ENCODE measurements at places on chromosomes 1 and 21. TPM values are rescaled to one million over a fixed set of nuclear protein-coding genes. Genes with fewer than 3 reads are reported as not detected.

Gene MCL1
- total RNA-seq: 336 TPM

Gene ADAMTSL4
- total RNA-seq: 23.2 TPM

Gene TMEM82
- total RNA-seq: not detected

Gene AIRE
- not detected for total RNA-seq

Gene DNASE2B
- not detected for total RNA-seq

Gene SMG5
- 68.4 TPM for total RNA-seq

Gene LCE1B
- not detected for total RNA-seq

Gene AMIGO1
- 6.3 TPM for total RNA-seq

Gene KANK4
- 11.4 TPM for total RNA-seq

Gene RGSL1
- total RNA-seq: not detected

Gene TNNI3K
- total RNA-seq: not detected

Gene C4BPB
- total RNA-seq: 6.5 TPM

- no peak for DNase-seq
- peaks cover 68% of the 10 kb centered on the region for H3K27me3 ChIP-seq
- H3K27ac ChIP-seq: no peak overlapping the region
- H3K36me3 ChIP-seq: no peaks in the 10 kb centered on the region
Observed at GRCh38 chr21:40845441-40845995, 1.4 kb downstream of the DSCAM start.

GRCh38 chr21:41234569-41234968 is 66.6 kb downstream of the BACE2 start:
- H3K4me1 ChIP-seq: no peaks in the 10 kb centered on the region
- DNase-seq: no peak
- peaks cover 6% of the 10 kb centered on the region for H3K36me3 ChIP-seq
- H3K27me3 ChIP-seq: no peaks in the 10 kb centered on the region
- H3K27ac ChIP-seq: no peak overlapping the region
- H3K4me3 ChIP-seq: no peak overlapping the region

DNA sequence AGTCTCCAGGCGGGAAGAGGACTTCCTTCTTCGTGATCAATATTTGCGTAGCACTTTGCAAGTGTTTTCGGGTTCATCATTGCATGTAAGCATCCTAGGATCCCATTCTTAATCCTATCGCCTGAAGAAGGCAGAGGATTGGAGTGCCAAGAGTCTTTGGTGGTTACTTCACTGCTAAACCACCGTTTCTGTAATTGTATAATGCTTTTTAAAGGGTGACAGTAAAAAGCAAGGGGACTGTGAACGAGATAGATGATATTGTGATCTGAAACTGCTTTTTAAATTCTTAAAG is 345 bp upstream of the ALDH9A1 start:
- peak overlapping the region; percentile 48 for H3K4me3 ChIP-seq
- H3K27me3 ChIP-seq: no peaks in the 10 kb centered on the region

GRCh38 chr1:9871707-9872425 is 38.2 kb downstream of the CTNNBIP1 start:
- no peaks in the 10 kb centered on the region for H3K27me3 ChIP-seq
- no peak overlapping the region for H3K27ac ChIP-seq
- peaks cover 15% of the 10 kb centered on the region for H3K36me3 ChIP-seq
- H3K4me3 ChIP-seq: no peak overlapping the region
- no peaks in the 10 kb centered on the region for H3K4me1 ChIP-seq

DNA sequence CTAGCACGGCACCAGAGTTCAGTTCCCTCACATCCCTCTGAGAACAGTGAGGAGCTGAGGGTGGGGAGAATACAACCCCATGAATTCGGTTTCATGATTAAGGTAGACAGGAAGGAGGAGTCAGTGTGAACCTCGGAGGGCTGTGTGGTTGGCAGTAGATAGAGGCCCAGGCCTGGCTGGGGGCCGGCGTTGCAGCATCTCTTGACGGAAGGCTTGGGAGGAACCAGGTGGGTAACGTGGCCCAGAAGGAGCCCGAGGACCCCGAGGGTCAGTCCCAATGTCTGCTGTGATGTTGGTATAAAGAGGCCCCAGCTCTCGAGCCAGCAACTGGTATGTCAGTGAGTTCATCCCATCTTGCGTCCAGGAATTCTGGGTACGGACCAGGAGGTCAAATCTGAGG is 5.5 kb downstream of the PPOX start:
- H3K4me3 ChIP-seq: no peak overlapping the region
- peaks cover 9% of the 10 kb centered on the region for H3K4me1 ChIP-seq
- peaks cover 40% of the 10 kb centered on the region for H3K36me3 ChIP-seq
- H3K27ac ChIP-seq: no peak overlapping the region
- no peak for DNase-seq

DNA sequence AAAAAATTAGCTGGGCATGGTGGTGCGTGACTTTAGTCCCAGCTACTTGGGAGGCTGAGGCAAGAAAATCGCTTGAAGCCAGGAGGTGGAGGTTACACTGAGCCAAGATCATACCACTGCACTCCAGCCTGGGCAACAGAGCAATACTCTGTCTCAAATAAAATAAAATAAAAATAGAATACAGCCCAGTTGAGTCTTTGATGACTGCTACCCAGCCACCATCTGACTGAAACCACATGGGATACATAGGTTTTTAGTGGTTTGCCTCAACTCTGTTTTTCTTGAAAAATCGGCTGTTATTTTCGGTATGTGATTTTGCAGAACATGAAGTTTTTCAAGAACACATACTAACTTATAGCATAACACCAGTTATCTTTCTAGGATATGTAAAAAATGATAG is 46.5 kb downstream of the EPRS1 start:
- DNase-seq: no peak
- H3K27ac ChIP-seq: no peak overlapping the region
- peaks cover 26% of the 10 kb centered on the region for H3K36me3 ChIP-seq

GRCh38 chr1:244030481-244031040 is 20.5 kb upstream of the ZBTB18 start:
- H3K27me3 ChIP-seq: no peaks in the 10 kb centered on the region
- no peaks in the 10 kb centered on the region for H3K4me1 ChIP-seq
- no peak overlapping the region for H3K27ac ChIP-seq

GRCh38 chr1:26784023-26784871 is 3.5 kb upstream of the PIGV start:
- peak overlapping the region; percentile 97 for H3K27ac ChIP-seq
- H3K27me3 ChIP-seq: no peaks in the 10 kb centered on the region
- peak; percentile 89 for DNase-seq
- no peak overlapping the region for H3K4me3 ChIP-seq
- peaks cover 16% of the 10 kb centered on the region for H3K4me1 ChIP-seq

GRCh38 chr1:180175291-180175690 is 20.6 kb downstream of the QSOX1 start:
- peaks cover 21% of the 10 kb centered on the region for H3K36me3 ChIP-seq
- no peak for DNase-seq
- peaks cover 6% of the 10 kb centered on the region for H3K4me1 ChIP-seq

- H3K27ac ChIP-seq: no peak overlapping the region
- H3K36me3 ChIP-seq: peaks cover 28% of the 10 kb centered on the region
- no peak overlapping the region for H3K4me3 ChIP-seq
- no peaks in the 10 kb centered on the region for H3K4me1 ChIP-seq
Observed at GRCh38 chr1:176102768-176103350, 104.2 kb downstream of the COP1 start.

DNA sequence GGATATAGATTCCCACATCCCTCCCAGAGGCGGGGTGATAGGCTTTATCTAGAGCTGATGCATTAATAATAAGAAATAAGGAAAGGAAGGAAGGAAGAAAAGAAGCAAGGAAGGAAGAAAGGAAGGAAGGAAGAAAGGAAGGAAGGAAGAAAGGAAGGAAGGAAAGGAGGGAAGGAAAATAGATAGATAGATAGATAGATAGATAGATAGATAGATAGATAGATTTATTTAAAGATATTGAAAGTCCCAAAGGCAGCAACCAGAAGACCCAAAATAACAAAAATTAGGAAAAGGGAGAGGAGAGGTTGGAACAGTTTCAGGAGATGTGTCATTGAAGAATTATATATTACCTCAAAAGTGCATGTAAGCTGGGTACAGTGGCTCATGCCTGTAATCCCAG is 12.2 kb upstream of the SLC26A9 start:
- no peak overlapping the region for H3K27ac ChIP-seq
- H3K36me3 ChIP-seq: no peaks in the 10 kb centered on the region
- no peak overlapping the region for H3K4me3 ChIP-seq
- no peak for DNase-seq

- peaks cover 11% of the 10 kb centered on the region for H3K36me3 ChIP-seq
- H3K4me3 ChIP-seq: no peak overlapping the region
- DNase-seq: no peak
- H3K4me1 ChIP-seq: no peaks in the 10 kb centered on the region
- no peak overlapping the region for H3K27ac ChIP-seq
Observed at GRCh38 chr1:54597455-54598030, 25.8 kb downstream of the FAM151A start.

DNA sequence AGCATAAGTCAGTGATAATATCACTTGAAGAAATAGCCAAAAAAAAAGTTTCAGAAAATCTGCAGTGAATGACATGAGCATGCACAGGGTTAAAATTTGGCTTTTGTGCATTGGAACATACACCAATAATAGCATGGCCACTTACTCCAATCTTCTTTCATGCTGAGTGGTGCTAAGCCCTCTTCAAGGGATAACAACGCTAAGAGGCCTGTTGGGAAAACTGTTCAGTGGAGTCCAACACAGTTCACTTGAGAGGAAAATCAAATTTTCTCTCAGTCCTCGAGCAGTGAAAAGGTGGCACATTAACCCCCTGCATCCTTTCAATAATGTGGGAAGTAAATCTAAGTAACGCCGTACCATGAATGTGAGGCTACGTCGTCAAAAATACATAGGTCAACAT is 264.7 kb downstream of the SPATA17 start:
- no peak overlapping the region for H3K27ac ChIP-seq
- H3K4me1 ChIP-seq: no peaks in the 10 kb centered on the region
- DNase-seq: peak; percentile 30
- H3K36me3 ChIP-seq: no peaks in the 10 kb centered on the region

GRCh38 chr1:205656236-205656635 is 24.1 kb downstream of the SLC45A3 start:
- H3K4me3 ChIP-seq: no peak overlapping the region
- H3K27ac ChIP-seq: no peak overlapping the region
- no peaks in the 10 kb centered on the region for H3K4me1 ChIP-seq
- H3K36me3 ChIP-seq: no peaks in the 10 kb centered on the region
- no peak for DNase-seq

DNA sequence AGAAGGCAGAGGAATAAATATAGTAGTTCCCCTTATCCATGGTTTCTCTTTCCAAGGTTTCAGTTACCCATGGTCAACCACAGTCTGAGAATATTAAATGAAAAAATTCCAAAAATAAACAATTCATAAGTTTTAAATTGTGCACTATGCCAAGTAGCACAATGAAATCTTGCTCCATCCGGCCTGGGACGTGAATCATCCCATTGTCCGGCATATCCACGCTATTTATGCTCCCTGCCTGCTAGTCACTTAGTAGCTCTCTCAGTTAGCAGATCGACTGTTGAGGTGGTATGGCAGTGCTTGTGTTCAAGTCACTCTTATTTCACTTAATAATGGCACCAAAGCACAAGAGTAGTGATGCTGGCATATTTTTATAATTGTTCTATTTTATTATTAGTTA is 58.6 kb upstream of the ARHGAP29 start:
- no peaks in the 10 kb centered on the region for H3K36me3 ChIP-seq
- no peak overlapping the region for H3K27ac ChIP-seq
- H3K4me1 ChIP-seq: peaks cover 30% of the 10 kb centered on the region
- DNase-seq: no peak
- H3K4me3 ChIP-seq: no peak overlapping the region

DNA sequence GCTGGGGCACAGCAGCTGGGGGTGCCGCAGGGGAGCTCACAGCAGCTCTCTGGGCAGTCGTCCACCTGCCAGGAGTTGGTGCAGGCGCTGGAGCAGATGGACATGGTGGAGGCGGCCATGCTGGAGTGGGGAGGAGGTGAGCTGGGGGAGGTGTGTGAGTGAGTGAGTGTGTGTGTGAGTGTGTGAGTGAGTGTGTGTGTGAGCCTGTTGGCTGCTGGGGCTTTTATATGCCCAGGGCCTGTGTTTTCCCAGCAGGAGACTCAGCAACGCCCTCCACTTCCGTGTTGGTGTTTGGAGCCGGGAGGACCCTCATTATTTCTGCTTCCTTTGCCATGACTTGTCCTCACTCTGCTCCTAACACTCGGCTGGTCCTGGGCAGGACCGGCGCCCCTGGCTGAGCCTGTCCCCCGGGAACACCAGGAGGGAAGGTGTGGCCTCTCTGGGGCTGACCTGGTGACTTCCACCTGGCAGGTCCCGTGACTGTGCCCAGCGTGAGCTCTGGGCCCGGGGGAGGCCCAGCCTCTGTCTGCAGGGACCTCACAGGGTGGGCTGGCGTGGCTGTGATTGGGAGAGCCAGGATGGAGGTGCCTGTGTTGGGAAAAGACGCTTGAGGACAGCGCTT is at the start of gene KRTAP10-2:
KRTAP10-2 (minus strand) TSS at position 166 of the 622 bp plus-strand sequence; CDS start at position 119, 47 bp downstream.
- DNase-seq: peak; percentile 14
- H3K4me3 ChIP-seq: no peak within 1 kb of the TSS
- no peaks in the 10 kb centered on the region for H3K36me3 ChIP-seq
- H3K4me1 ChIP-seq: no peaks in the 10 kb centered on the region

- H3K4me1 ChIP-seq: no peaks in the 10 kb centered on the region
- peak; percentile 95 for DNase-seq
- H3K27me3 ChIP-seq: no peaks in the 10 kb centered on the region
- H3K4me3 ChIP-seq: no peak overlapping the region
Observed at GRCh38 chr21:31145274-31145673, 107.0 kb upstream of the KRTAP19-8 start.

DNA sequence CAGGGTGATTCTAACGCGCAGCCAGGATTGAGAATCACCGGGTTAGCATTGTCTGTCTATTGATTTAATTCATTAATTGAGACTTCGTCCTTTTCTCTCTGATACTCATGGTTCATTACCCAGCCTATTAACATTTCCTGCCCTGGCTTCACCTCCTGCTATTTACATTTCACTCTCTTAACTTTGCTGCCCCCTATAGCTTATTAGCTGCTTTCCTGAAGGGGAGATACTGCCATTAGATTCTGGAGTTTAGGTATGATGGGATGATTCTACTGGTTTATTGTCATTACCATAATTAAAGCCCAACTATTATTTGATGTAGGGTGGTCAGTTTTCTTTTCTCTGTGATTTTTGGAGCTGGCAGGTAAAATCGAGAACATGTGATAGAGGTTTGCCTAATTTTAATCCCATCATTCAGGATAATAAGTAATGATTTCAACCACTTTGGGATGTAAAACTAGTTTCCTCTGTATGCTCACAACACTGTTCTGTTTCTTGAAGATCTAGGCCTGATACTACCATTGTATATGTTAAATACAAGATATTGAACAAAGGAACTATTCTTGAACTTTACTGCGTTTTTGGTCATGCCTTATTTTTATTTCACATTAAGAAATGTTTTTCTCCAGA is 6.4 kb downstream of the PPP2R5A start:
- H3K36me3 ChIP-seq: no peaks in the 10 kb centered on the region
- H3K4me3 ChIP-seq: no peak overlapping the region
- peak overlapping the region; percentile 9 for H3K27ac ChIP-seq
- peaks cover 6% of the 10 kb centered on the region for H3K4me1 ChIP-seq
- no peaks in the 10 kb centered on the region for H3K27me3 ChIP-seq

DNA sequence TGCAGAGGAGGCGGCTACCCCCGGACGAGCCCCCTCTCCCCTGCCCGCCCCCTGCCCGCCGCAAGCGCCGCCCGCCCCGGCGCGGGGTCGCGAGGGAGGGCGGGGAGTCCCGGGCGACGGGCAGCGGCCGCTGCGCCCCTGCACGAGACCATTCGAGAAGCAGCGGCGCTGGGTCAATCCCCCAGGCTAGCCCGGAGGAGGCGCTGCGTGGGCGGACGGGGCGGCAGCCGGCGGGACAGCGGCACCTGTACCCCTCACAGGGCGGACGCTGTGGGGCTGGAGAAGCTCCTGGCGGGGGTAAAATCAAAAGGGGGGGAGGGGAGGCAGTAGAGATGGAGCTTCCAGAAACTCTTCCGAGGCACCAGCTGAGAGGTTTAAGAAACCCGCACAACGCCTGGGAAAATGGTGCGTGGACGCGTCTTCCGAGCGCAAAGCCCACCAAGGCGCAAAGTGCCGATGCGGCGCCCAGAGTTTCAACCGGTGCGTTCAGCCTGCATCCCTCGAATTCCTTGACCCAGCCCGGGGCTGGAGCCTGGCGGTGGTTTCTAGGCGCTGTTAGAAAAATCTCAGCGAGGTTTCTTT is at the start of gene PLPPR5:
PLPPR5 (minus strand) TSS at position 1 of the 582 bp plus-strand sequence. CDS start 190 bp downstream, outside the sequence.
- H3K27ac ChIP-seq: no peak within 1 kb of the TSS
- no peak within 1 kb of the TSS for H3K4me3 ChIP-seq
- H3K4me1 ChIP-seq: no peaks in the 10 kb centered on the region

All from lung (tissue), 17 donors.